ENCODE measurements at places on chromosomes 13 and 19. TPM values are rescaled to one million over a fixed set of nuclear protein-coding genes. Genes with fewer than 3 reads are reported as not detected.

The CNMD gene
- not detected for total RNA-seq

The NAT14 gene
- 24.3 TPM for total RNA-seq

The JSRP1 gene
- 0.38 TPM for total RNA-seq

The ERICH4 gene
- not detected for total RNA-seq

The ZNF266 gene
- total RNA-seq: 10.5 TPM

The ZNF554 gene
- total RNA-seq: 5.8 TPM

The GJA3 gene
- total RNA-seq: 4.2 TPM

The KLK11 gene
- total RNA-seq: 2.3 TPM

The TNNI3 gene
- total RNA-seq: 1.3 TPM

The TEX26 gene
- total RNA-seq: not detected

The HPN gene
- 1.0 TPM for total RNA-seq

The CLC gene
- not detected for total RNA-seq

The CEACAM16 gene
- total RNA-seq: not detected

The TTYH1 gene
- under 0.01 TPM for total RNA-seq

The ACER1 gene
- not detected for total RNA-seq

The AP1M2 gene
- total RNA-seq: 119 TPM

The KCTD15 gene
- 78.5 TPM for total RNA-seq

The SIGLECL1 gene
- not detected for total RNA-seq

The ACP5 gene
- total RNA-seq: 9.8 TPM

The KLK6 gene
- 175 TPM for total RNA-seq

The ZNF726 gene
- 2.5 TPM for total RNA-seq

The PCDH17 gene
- total RNA-seq: not detected

The GIPC1 gene
- total RNA-seq: 172 TPM

The MEIOSIN gene
- total RNA-seq: not detected

The CD70 gene
- total RNA-seq: not detected

The SHISA7 gene
- 0.05 TPM for total RNA-seq

The CGB1 gene
- not detected for total RNA-seq

The YJEFN3 gene
- 4.1 TPM for total RNA-seq

The MISP3 gene
- total RNA-seq: 1.2 TPM

The TJP3 gene
- total RNA-seq: 0.50 TPM

The NOTCH3 gene
- 44.7 TPM for total RNA-seq

The MBNL2 gene
- total RNA-seq: 125 TPM

The NEK3 gene
- total RNA-seq: 16.0 TPM

The ZNF555 gene
- 7.2 TPM for total RNA-seq

The KIR2DL4 gene
- not detected for total RNA-seq
